WTC11 (cell line): ENCODE measurements at places on chromosomes 2 and 18. TPM values are rescaled to one million over a fixed set of nuclear protein-coding genes. Genes with fewer than 3 reads are reported as not detected.

DNA sequence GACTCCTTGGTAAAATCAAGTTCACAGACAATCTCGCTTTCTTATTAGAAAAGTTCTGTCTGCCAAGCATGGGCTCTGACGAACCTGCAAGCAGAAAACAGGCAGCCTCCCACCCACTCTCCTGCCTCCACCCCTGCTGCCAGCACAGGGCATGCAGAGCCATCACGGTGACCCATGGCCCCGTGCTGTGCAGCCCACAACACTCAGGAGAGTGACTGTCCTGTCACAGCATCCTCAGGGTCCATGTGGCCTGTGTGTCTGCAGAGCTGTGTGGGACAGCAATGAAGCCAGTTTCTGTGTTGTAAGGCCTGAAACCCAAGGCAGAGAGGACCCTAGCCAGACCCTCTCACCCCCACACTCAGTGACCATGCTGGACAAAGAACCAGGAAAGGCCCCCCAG, 46.2 kb downstream of the TFCP2L1 start:
- no peaks in the 10 kb centered on the region for H3K27me3 ChIP-seq
- H3K36me3 ChIP-seq: no peaks in the 10 kb centered on the region
- no peak for DNase-seq
- no peaks in the 10 kb centered on the region for H3K4me1 ChIP-seq

GRCh38 chr18:34867520-34867919, 157.4 kb downstream of the DTNA start:
- peak; percentile 61 for DNase-seq
- no peaks in the 10 kb centered on the region; the same call in 1 of the 2 replicates for H3K36me3 ChIP-seq
- H3K4me3 ChIP-seq: no peak overlapping the region

GRCh38 chr2:231604101-231604684, 11.5 kb downstream of the TEX44 start:
- H3K4me3 ChIP-seq: peak overlapping the region; percentile 53
- no peaks in the 10 kb centered on the region for H3K27me3 ChIP-seq
- no peak overlapping the region for H3K27ac ChIP-seq
- H3K4me1 ChIP-seq: peaks cover 30% of the 10 kb centered on the region

DNA sequence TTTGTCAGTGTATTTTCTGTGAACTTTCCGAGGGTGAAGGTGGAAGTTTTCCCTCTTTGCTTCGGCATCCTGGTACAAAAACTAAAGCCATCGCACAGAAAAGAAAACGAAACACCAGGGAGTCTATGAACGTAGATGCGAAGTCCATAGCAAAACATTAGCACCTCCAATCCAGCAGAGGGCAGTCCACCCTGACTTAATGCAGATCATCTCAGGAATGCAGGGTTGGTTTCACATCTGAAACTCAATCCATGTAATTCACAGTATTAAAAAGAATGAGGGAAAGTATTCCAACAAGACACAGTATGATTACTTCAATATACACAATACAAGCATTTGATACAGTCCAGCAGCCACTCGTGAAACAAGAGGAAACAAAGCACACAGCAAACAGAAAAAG, 70.8 kb downstream of the RTP5 start:
- no peak for DNase-seq
- H3K4me1 ChIP-seq: peaks cover 4% of the 10 kb centered on the region; the same call in 1 of the 2 replicates
- no peak overlapping the region; the same call in 1 of the 2 replicates for H3K27ac ChIP-seq
- H3K27me3 ChIP-seq: peaks cover 8% of the 10 kb centered on the region; the same call in 1 of the 2 replicates
- H3K36me3 ChIP-seq: peaks cover 11% of the 10 kb centered on the region
- H3K4me3 ChIP-seq: no peak overlapping the region

GRCh38 chr2:176150584-176151441, 537 bp upstream of the HOXD4 start:
- no peaks in the 10 kb centered on the region for H3K36me3 ChIP-seq
- H3K27ac ChIP-seq: no peak overlapping the region
- peaks cover 32% of the 10 kb centered on the region for H3K4me1 ChIP-seq
- peaks cover 100% of the 10 kb centered on the region for H3K27me3 ChIP-seq
- H3K4me3 ChIP-seq: 0 out of 2 replicates have a peak overlapping the region, but pooled peaks have one; percentile 14

- H3K4me3 ChIP-seq: no peak overlapping the region
- no peaks in the 10 kb centered on the region for H3K36me3 ChIP-seq
- peak overlapping the region; percentile 26 for H3K27ac ChIP-seq
- peaks cover 56% of the 10 kb centered on the region for H3K4me1 ChIP-seq
- no peak for DNase-seq
- no peaks in the 10 kb centered on the region for H3K27me3 ChIP-seq
Measured at GRCh38 chr2:205704127-205704741, 21.9 kb downstream of the NRP2 start.

DNA sequence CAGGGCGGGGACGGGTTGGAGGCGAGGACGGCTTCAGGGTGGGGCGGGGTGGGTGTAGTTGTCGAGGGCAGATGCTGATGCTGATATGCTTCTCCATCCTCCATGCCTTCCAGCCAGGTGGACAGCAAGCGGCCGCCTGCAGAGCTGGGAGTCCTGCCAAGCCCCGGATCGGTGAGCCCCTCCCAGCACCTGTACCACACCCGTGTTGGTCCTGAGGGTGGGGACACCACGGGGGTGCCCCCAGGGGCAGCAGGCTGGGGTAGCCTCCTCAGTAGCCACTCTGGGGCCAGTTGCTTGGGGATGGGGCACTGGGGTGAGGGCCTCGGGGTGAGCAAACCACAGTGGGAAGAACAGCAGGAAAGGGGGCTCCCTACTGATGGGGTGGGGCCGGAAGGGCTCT, 2.6 kb downstream of the ANO7 start:
- H3K27ac ChIP-seq: no peak overlapping the region
- no peak for DNase-seq
- no peaks in the 10 kb centered on the region for H3K36me3 ChIP-seq
- no peak overlapping the region for H3K4me3 ChIP-seq
- H3K27me3 ChIP-seq: no peaks in the 10 kb centered on the region
- peaks cover 10% of the 10 kb centered on the region for H3K4me1 ChIP-seq

The PRKAG3 gene
- not detected in 3 replicates for total RNA-seq

The CAPN14 gene
- total RNA-seq: 0.11 to 0.37 TPM (median 0.11 TPM) in 3 replicates

The KHK gene
- total RNA-seq: 15.5 to 17.4 TPM (median 17.4 TPM) in 3 replicates

The CRACDL gene
- 0.50 to 0.89 TPM (median 0.72 TPM) in 3 replicates for total RNA-seq
